Cerebellar cortex (tissue), 1 donor: ENCODE measurements at places on chromosomes 2 and 18.

GRCh38 chr2:113922335-113922734 is 32.4 kb downstream of the ACTR3 start:
- DNase-seq, result no peak

GRCh38 chr2:16378031-16378430 is 287.6 kb downstream of the CYRIA start:
- no peak for DNase-seq

DNA sequence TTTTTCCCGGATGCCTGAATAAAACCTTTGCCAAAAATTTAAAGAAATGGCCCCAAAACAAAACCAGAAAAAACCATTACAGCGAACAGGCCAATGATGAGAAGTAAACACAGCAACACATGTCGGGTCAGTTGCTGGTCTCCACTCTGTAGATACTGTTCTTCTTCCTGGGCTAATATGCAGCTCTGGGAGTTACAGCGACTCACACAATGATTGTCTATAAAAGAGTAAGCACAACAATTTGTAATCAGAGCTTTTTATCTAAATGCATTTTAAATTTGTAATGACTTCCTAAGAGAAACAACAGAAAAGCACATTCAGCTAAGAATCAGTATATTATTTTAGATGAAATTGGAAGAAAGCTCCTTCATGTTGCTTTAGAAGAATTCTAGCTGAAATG is 40.3 kb downstream of the GPR155 start:
- DNase-seq, result no peak

DNA sequence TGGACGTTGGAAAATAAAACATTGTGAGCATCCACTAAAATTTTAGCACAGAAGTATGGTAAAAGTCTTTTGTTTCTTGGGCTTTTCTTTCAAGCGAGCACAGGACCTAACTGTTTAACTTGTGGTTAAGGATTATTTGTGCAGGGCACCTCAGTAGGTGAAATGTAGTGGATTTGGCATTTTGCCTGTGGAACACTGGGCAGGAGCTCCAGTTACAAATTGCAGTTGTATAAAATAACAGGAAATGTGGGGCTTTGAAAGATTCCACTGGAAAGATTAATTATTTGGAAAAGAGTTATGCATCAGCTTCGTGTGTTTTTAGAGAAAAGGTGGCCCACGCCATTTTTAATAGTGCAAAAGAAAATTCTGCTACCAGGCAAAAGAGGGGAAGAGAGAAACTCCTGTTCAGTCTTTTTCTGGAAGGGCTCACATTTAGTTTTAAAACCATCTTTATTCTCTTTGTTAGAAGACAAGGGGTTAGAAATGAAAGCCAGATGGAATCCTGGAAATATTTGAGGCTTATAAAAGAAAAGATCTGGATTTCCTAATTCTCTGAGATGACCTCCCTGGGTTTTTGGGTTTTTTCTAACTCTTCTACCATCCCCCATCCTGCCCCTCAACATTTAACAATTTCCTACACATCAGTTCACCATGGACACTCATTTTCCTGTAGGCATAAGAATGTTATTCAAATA is 144.3 kb upstream of the SERTAD2 start:
- DNase-seq, result no peak
